Stimulated activated CD8-positive, alpha-beta memory T cell treated with anti-CD3 and anti-CD28 coated beads, Interleukin-4, amount 100 ng/mL, for 1 hour (primary cell): ENCODE measurements at places on chromosomes 7 and 10.

- DNase-seq = no peak
These were observed 614.0 kb downstream of the AUTS2 start for GRCh38 chr7:70212281-70212680.

DNA sequence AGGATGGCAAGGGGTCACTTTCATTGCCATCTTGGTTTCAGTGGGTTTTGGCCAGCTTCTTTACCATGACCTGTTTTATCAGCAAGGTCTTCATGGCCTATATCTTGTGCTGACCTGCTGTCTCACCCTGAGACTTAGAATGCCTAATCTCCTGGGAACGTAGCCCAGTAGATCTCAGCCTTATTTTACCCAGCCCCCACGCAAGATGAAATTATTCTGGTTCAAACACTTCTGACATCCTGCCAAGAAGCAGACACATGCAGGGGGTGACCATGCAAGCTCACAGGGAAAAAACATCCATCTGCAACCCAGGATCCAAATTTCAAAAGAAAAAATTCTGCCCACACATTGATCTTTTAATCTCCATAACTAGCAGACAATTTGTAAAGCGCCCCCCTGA lies 88.4 kb upstream of the EEPD1 start:
- no peak for DNase-seq

- no peak for DNase-seq
These were observed 341.0 kb downstream of the AUTS2 start for GRCh38 chr7:69939317-69939716.

GRCh38 chr7:139049936-139050335 lies 14.1 kb upstream of the ZC3HAV1L start:
- DNase-seq = no peak

DNA sequence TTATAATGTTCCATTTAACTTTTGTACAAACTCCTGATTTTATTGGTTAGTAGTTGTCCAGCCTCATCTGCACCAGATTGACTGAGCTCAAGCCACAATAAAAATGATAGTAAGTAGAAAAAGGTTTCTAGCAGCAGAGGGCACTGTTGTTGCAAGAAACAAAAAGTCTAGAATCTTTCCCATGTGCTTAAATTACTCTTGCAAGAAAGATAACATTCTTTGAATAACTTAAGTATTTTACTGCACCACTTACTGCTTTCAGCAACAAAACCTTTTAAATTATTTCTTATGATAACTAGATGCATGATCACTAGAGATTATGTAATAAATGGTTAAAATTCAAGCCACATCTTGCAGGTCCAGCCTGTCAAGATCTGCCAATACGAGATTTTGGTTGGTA lies 27.0 kb downstream of the LMOD2 start:
- DNase-seq = no peak

DNA sequence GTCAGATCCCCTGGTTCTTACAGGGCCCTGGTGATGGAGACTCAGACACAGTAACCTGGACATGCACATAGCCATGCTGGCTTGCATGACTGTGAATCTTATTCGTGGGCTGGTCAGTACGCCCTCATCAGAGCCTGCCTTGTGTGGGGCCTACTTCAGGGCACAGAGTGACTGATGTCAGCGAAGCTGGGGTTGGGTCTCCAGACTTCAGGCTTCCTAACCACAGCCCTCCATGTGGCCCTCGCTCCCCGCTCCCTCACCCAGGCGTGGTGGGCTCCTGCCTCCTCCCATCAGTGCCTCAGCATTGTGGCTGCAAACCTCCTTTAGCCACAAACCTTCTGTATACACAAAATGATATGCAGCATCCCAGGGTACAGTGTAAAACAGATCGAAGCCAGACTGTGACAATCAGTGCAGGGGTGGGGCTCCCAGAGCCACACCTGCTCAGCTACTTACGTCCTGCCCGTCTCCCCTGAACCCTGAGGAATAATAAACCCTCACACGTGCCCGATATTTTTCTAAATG lies 7.1 kb upstream of the C10orf105 start:
- no peak for DNase-seq

DNA sequence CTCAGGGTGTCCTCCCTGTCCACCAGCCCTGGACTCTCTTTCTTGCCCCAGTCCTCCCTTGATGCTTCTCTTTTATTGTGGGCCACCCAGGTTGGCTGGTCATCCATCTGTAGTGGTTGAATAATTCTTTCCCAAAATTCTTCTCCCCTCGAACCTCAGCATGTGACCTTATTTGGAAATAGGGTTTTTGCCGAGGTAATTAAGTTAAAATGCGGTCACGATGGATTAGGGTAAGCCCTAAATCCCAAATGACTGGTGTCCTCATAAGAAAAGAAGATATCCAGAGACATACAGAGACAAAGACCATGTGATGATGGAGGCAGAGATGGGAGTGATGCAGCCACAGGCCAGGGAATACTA lies 74.3 kb downstream of the GFRA1 start:
- DNase-seq = no peak

- no peak for DNase-seq
These were observed 887.6 kb downstream of the NRG3 start for GRCh38 chr10:82762641-82763040.

- DNase-seq = no peak
These were observed 10.3 kb upstream of the H2AZ2 start for GRCh38 chr7:44858161-44858560.

DNA sequence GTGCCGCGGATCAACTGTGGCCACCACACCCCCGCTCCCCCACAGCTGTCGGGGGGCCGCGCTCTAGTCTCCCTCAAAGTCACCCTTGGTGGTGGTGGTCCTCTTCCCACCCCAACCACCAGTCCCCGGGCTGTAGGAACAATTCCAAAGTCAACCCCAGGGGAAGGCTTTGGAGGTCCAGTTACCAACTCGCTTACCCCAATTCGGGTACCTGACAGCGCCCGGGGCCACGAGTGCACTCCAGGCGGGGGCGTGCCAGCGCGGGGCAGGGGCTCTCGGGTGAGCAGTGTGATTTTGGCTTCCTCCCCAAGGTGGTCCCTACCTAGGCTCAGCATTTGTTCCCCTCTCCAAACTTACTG lies 584 bp upstream of the ZMIZ1 start:
- DNase-seq = no peak

DNA sequence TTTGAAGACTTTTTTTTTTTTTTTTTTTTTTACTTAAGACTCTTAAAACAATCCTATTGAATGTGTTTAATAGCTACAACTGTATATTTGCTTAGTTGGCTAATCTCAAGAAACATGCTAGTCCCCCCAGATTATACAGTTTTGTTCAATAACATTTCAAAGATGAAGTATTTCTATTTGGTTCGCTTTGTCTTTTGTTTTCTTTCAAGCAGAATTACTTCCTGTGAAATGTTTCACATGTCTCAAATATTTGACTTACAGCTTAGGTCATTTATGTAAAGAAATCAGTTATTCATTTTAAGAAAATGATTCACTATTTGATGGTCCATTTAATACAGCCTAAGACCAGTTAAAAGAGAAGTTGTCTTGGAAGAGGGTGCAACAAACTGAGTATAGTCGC lies 12.8 kb upstream of the LAMB1 start:
- DNase-seq = no peak

- no peak for DNase-seq
These were observed 110.7 kb downstream of the INPP5A start for GRCh38 chr10:132648072-132648850.

DNA sequence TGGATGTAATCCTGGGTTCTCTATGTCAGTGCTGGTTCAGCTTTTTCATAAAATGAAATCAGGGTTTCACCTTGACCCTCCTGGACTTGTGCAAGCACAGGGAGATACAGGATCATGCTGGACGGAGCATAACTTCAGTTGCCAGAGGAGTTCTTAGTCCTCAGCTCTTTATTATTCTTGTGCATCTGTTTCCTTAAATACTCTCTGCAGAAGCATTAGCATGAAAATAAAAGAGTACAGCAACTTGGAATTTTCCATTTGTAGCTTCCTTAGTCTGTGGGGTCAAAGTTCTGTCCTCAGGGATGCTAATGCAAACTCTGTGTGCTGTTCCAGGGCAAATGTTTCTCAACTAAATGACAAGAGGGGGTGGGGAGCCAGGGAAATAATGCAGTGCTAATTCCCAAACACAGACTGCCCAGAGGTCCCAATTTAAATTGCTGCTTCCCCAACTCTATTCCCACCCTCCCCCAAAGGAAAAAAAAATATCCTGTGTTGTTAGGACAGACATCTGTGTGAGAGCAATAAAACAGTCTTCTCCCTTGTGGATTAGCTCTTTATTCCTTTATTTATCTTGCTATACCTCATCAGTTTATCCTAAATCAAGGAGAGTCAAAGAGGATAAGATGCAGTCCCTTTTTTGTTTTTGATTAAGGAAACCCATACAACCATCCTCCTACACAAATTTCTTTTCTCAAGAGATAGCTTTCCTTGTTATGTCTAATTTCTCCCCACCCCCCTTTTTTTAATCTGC lies 905.0 kb downstream of the LRMDA start:
- no peak for DNase-seq

DNA sequence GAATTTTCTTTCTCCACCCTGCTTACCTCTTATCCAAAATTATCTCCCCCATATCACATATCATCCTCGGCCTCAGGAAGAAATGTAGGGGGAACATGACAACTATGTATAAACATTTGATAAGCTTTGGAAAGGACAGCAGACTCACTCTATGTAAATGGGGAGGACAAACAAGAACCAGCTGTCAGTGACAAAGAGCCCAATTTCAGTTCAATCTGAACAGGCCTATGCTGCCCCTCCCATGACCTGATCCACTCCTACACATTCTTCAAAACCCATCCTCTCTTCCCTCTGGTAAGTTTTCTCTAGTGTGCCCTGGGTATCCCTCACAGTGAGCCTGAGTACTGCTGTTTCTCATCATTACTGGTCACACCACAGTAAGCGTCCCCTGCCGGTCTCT lies 20.8 kb downstream of the FZD9 start:
- no peak for DNase-seq

DNA sequence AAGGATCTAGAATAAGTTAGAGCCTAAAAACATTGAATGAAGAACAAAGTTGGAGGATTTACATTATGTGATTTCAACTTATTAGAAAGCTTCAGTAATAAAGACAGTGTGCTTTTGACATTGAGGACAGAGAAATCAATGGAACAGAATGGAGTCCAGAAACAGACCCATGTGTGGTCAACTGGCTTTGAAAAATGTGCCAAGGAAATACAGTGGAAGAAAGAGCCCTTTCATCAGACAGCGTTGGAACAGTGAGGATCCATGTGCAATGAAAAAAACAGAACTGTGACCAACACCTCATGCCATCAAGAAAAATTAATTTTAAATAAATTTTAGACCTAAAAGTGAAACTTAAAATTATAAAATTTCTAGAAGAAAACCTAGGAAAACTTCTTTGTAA lies 50.6 kb upstream of the LRRC18 start:
- DNase-seq = no peak

- no peak for DNase-seq
These were observed 64.9 kb upstream of the PPIF start for GRCh38 chr10:79282388-79282787.

DNA sequence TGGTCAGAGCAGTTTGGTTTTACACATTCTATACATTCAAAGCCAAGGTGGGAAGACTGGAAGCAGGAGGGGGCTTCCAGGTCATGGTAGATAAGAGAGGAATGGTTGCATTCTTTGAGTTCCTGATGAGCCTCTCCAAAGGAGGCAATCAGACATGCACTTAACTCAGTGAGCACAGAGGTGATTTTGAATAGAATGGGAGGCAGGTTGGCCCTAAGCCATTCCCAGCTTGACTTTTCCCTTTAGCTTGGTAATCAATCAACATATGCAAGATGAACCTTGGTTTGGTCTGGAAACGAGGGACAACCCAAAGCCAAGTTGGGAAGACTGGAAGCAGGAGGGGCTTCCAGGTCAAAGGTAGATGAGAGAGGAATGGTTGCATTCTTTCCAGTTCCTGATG lies 31.4 kb downstream of the TCERG1L start:
- DNase-seq = no peak

DNA sequence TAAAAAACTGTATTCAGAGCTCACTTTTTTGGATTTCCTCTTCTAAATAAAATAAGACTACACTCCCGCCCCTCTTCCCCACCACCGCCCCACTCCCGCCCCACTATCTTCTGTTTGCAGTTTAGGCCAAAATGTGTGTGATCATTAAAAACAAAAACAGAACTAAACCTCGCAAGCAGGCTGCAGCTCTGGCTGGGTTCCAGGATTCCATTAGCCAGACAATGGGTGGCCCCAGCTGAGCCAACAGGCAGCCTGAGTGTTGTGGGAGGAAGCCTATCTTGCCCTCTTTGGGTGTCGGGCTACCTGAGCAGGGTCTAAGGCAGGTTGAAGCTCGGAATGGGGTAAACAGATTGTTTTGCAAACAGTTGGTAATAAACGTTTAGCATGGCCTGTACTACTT lies 41.7 kb downstream of the ARL4A start:
- DNase-seq = no peak

DNA sequence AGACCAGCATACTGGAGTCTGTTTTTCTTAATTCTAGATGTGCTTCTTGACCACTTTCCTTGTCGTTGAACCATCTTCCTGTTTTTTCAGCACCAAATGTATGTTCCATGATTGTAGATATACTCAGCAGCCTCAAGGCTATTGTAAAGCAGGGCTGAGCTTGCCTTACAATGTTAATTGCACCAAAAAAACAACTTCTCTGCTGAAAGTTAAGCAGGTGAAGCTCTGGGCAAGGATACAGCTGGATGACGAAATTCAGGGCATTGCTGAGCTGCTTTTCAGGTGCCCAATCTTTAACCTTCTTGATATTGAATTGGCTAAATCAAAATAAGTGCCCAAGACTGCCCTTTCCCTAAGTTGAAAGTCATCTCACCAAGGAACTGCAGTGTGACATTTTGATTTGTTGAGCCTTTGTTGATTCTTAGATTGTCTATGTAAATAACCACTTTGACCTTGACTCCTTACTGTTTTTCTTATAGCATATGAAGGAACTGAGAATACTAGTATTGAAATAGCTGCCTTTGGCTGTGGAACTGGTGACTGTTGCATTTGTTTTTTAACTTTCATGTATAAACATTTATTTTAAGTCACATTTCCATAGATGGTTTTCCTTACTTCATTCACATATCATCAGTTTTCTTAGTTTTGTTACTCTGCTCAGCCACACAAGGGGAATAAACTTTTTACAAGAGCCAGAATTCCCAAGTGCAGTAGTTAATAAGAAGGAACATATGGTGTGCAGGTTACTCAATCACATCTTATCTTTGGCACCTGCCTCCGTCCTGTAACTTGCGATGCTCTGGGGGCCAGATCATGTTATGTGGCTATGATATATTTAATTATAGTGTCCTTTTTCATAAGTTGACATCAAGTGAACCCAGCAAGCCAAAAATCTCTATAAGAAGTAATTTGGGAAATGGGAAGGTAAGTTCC lies 3.1 kb downstream of the AHCYL2 start:
- no peak for DNase-seq

- DNase-seq = no peak
These were observed 16.4 kb downstream of the ING3 start for GRCh38 chr7:120966961-120967360.
